HFFc6 (cell line): ENCODE measurements at places on chromosomes 12 and 14. TPM values are rescaled to one million over a fixed set of nuclear protein-coding genes. Genes with fewer than 3 reads are reported as not detected.
A peak's percentile ranks its signal among the peaks of the same experiment; 100 is the strongest.

AJUBA gene
- total RNA-seq = 79.7 and 85.4 TPM in 2 replicates

PTPRB gene
- 2.8 to 4.0 TPM (median 3.1 TPM) in 3 replicates for total RNA-seq

DNA sequence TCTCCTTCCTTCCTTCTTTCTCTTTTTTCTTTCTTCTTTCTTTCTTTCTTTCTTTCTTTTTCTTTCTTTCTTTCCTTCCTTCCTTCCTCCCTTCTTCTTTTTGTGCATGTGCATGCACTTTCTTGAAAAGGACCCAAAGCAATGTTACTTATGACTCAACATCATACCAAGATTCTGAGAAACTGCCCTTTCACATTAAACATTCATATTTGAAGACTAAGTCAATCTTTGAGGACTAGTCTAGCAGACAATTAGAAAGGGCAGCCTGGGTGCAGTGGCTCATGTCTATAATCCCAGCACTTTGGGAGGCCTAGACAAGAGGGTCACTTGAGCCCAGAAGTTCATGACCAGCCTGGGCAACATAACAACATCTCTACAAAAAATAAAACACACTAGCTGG lies 212.8 kb upstream of the KITLG start:
- peak overlapping the region; percentile 18; the same call in 1 of the 2 replicates for H3K4me3 ChIP-seq
- H3K4me1 ChIP-seq = peaks cover 24% of the 10 kb centered on the region
- peaks cover 63% of the 10 kb centered on the region for H3K36me3 ChIP-seq
- H3K27ac ChIP-seq = peak overlapping the region; percentile 27; the same call in 1 of the 2 replicates
- no peaks in the 10 kb centered on the region for H3K27me3 ChIP-seq

KLRG1 gene
- total RNA-seq = 0.26 to 0.35 TPM in 2 of 3 replicates, not detected in the other

CD4 gene
- total RNA-seq = 0.11 TPM in 1 of 2 replicates, not detected in the other

DNA sequence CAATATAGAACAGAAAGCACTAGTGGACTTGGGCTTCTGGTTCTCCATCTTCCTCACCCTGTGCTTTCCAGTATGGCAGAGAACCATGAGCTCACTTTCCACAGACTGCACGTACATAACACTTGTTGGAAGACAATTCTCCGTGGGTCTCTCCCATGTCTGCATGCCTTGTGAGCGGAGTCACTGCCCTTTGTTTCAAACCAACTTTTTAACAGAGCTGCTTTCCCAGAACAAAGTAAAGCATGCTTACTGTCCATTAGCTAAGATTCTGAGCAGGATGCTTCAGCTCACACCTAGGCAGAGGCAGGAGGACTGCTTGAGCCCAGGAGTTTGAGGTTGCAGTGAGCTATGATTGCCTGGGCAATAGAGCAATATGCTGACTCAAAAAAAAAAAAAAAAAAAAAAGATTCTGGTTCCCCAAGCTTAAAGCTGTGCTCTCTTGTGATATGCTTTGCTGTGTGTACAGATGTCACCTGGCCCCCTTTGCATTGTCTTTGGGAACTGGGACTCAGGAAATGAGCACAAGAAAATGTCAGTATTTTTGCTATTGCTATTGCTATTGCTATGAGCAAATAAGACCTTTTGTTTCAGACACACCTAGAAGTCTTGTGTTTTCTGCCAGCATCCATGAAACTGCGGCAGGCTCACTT lies 54.6 kb upstream of the PTGR2 start:
- H3K4me3 ChIP-seq = no peak overlapping the region
- H3K27me3 ChIP-seq = no peaks in the 10 kb centered on the region; the same call in none of the 2 replicates

DNA sequence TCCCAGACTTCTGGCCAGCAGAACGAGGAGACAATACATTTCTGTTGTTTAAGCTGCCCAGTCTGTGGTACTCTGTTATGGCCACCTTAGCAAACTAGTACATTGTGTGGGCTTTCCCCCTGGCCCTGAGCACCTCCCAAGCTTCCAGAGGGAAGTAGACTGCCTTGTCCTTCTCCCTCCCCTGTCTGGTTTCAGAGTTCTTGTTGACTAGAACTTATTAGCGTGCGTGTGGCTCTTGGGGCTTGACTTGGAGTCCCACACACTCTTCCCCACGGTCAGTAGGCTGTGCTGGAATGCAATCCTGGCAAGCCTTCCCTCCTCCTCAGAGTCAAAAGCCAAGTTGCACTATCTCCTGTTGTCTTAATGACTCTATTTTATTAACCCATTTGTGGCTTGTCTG lies 27.7 kb downstream of the FBLN5 start:
- H3K4me1 ChIP-seq = peaks cover 15% of the 10 kb centered on the region
- no peak overlapping the region for H3K4me3 ChIP-seq
- no peak overlapping the region for H3K27ac ChIP-seq

- H3K4me1 ChIP-seq = peaks cover 19% of the 10 kb centered on the region
- H3K36me3 ChIP-seq = no peaks in the 10 kb centered on the region
- no peaks in the 10 kb centered on the region for H3K27me3 ChIP-seq
- no peak overlapping the region for H3K4me3 ChIP-seq
Measured at GRCh38 chr12:92216092-92216491, 70.4 kb upstream of the BTG1 start.

- H3K36me3 ChIP-seq = no peaks in the 10 kb centered on the region
- DNase-seq = no peak
- H3K4me3 ChIP-seq = no peak overlapping the region
- H3K27me3 ChIP-seq = no peaks in the 10 kb centered on the region
- no peak overlapping the region for H3K27ac ChIP-seq
Measured at GRCh38 chr12:103457471-103457870, 38.3 kb downstream of the C12orf42 start.

- H3K36me3 ChIP-seq = peaks cover 25% of the 10 kb centered on the region
- H3K27ac ChIP-seq = peak overlapping the region; percentile 92
- DNase-seq = peak; percentile 51
Measured at GRCh38 chr14:54627540-54628363, 60.8 kb downstream of the SAMD4A start.

- peak overlapping the region; percentile 92 for H3K27ac ChIP-seq
- no peak for DNase-seq
- peaks cover 74% of the 10 kb centered on the region for H3K4me1 ChIP-seq
- peaks cover 4% of the 10 kb centered on the region; the same call in 1 of the 2 replicates for H3K36me3 ChIP-seq
- peak overlapping the region; percentile 66; the same call in 1 of the 2 replicates for H3K4me3 ChIP-seq
- H3K27me3 ChIP-seq = no peaks in the 10 kb centered on the region; the same call in 1 of the 2 replicates
Measured at GRCh38 chr12:88925454-88925853, 345.2 kb upstream of the KITLG start.

DNA sequence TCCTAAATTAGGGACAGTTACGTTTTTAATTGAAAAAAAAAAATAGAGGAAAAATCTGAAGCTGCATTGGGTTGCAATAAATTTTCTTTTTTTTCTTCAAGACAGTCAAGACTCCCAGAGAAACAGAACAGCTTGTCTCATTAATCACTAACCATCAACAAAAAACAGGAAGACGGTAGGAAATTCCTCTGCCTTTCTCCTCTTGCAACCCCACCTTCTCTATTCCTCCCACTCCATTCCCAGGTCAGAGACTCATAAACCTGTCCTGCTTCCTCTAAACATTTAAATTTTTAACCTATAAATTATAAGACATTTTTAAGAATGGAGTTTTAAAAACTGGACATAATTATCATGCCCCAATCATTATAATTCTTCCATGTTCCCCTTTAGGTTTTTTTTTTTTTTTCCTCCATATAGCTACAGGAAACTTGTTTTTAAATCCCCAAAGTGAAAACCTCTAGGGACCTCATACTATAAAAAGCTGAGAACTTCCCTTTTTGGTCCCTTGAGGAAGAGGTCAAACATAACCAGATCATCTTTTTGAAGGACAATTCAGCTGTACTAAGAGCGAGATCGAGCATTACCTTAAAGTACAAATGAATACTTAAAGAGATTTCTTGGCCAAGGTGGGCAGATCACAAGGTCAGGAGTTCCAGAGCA lies 36.0 kb downstream of the CPM start:
- peaks cover 39% of the 10 kb centered on the region for H3K4me1 ChIP-seq
- no peaks in the 10 kb centered on the region for H3K36me3 ChIP-seq
- H3K4me3 ChIP-seq = no peak overlapping the region

DNA sequence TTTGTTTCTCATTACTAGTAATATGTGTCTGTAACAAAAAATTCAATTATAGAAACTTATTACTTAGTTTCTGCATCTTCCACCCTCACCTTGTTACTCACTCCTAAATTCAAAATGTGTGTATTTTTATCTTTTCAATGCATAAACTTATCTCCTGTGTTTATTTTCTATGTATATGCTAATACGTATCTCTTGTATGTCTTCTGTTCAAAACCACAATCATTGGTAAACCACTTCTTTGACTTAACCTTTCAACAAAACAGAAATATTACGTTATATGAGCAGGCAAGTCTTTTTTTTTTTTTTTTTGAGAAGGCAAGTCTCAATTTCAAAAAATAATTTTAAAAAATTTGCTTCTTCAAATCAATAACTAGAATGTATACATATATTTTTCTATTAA lies 39.2 kb upstream of the RPH3A start:
- H3K4me1 ChIP-seq = no peaks in the 10 kb centered on the region
- H3K27ac ChIP-seq = no peak overlapping the region
- no peak overlapping the region for H3K4me3 ChIP-seq
- H3K27me3 ChIP-seq = no peaks in the 10 kb centered on the region
- DNase-seq = no peak

DNA sequence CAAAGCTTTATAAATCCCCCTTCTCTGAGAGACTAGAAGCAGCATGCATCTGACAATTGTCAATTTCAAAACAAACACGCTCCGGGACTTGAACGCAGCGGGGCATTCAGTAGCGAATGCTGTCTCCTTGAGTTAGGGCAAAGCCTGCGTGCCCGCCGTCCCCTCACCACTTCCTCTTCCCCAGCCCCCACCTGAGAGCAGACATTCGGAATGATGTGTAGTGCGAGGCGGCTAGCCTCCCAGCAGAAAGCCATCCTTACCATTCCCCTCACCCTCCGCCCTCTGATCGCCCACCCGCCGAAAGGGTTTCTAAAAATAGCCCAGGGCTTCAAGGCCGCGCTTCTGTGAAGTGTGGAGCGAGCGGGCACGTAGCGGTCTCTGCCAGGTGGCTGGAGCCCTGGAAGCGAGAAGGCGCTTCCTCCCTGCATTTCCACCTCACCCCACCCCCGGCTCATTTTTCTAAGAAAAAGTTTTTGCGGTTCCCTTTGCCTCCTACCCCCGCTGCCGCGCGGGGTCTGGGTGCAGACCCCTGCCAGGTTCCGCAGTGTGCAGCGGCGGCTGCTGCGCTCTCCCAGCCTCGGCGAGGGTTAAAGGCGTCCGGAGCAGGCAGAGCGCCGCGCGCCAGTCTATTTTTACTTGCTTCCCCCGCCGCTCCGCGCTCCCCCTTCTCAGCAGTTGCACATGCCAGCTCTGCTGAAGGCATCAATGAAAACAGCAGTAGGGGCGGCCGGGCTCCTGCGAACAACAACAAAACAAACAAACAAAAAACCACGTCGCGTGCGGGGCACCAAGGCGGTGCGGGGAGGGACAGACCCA lies 2.2 kb downstream of the PRMT8 start:
- H3K4me1 ChIP-seq = no peaks in the 10 kb centered on the region
- H3K27ac ChIP-seq = no peak overlapping the region
- DNase-seq = no peak
- H3K4me3 ChIP-seq = no peak overlapping the region

- DNase-seq = no peak
- H3K27me3 ChIP-seq = no peaks in the 10 kb centered on the region; the same call in 1 of the 2 replicates
- H3K4me3 ChIP-seq = no peak overlapping the region
- peaks cover 33% of the 10 kb centered on the region for H3K4me1 ChIP-seq
- peaks cover 11% of the 10 kb centered on the region for H3K36me3 ChIP-seq
Measured at GRCh38 chr12:116026768-116027550, 250.5 kb downstream of the MED13L start.

- H3K27me3 ChIP-seq = no peaks in the 10 kb centered on the region
- no peak overlapping the region for H3K27ac ChIP-seq
- H3K36me3 ChIP-seq = peaks cover 41% of the 10 kb centered on the region
- no peak overlapping the region for H3K4me3 ChIP-seq
- H3K4me1 ChIP-seq = peaks cover 12% of the 10 kb centered on the region
Measured at GRCh38 chr12:105025890-105026289, 39.8 kb downstream of the NOPCHAP1 start.

SYCP3 gene
- 0.15 TPM in 1 of 3 replicates, not detected in the others for total RNA-seq

DNA sequence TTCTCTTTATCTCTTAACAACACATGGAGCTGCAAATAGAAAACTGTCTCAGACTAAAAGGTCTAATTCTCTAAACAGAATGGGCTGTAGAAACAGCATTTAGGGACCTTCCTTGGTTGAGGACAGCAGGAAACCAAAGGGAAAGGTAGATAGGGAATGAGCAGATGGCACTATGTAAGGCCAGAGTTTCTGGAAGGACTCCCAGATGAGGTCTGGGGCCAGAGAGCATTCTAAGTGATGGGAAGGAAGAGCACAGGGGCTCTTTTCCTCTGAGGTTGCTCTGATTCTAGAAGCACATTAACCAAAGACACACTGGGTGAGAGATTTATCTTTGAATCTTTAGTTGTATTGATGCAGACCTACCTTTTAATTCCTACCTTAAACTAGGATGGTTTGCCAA lies 79.4 kb downstream of the TPH2 start:
- H3K27ac ChIP-seq = no peak overlapping the region
- no peak overlapping the region for H3K4me3 ChIP-seq
- H3K36me3 ChIP-seq = no peaks in the 10 kb centered on the region
- no peaks in the 10 kb centered on the region; the same call in 1 of the 2 replicates for H3K4me1 ChIP-seq
- DNase-seq = no peak

DNA sequence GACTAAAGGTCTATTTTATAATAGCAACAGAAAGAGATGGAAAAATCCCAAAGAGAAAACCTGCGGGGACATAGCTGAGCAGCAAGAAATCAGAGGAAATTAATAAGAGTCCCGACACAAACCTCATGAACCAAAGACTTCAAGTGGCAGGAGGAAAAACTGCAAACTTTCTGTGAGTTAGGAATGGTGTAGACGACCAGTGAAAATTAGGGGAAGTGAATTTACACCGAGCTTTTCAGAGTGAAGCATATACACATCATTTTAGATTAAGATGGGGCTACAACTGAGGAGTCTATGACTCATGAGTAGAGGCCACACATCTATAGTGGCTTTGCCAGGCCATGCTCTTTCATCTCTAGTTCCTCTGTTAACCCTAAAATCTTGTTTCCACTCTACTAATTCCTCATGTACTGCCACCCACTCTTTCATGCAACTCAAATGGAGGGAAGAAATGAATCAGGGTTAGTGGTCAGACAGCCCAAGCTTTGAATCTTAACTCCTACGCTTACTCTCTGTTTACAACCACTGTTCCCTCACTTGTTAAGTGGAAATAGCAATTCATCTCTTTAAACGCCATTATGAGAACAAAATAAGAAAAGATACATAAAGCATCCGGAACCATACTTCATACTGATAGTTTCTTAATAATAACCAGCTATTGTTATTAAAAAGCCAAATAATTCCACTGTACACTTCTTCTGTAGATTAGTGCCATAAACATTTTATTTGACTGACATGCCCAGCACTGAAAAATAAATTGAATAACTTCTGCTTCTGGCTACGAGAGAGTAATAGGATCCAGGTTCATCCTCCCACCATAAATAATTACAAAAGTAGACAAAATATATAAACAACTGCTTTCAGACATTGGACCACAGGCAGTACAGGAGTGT lies 219.3 kb downstream of the RMST start:
- H3K4me3 ChIP-seq = no peak overlapping the region
- H3K27me3 ChIP-seq = peaks cover 4% of the 10 kb centered on the region; the same call in 1 of the 2 replicates
- no peak for DNase-seq
- no peaks in the 10 kb centered on the region for H3K36me3 ChIP-seq
- H3K27ac ChIP-seq = no peak overlapping the region

ATXN7L3B gene
- 19.2 to 23.9 TPM (median 23.1 TPM) in 3 replicates for total RNA-seq

GRCh38 chr12:86170051-86170450 lies 86.1 kb downstream of the MGAT4C start:
- H3K27ac ChIP-seq = no peak overlapping the region
- DNase-seq = no peak
- no peaks in the 10 kb centered on the region for H3K4me1 ChIP-seq
- H3K36me3 ChIP-seq = no peaks in the 10 kb centered on the region

- H3K4me3 ChIP-seq = no peak overlapping the region
- peak overlapping the region; percentile 68; the same call in 1 of the 2 replicates for H3K27ac ChIP-seq
- peaks cover 2% of the 10 kb centered on the region; the same call in 1 of the 2 replicates for H3K27me3 ChIP-seq
- H3K36me3 ChIP-seq = no peaks in the 10 kb centered on the region; the same call in 1 of the 2 replicates
- H3K4me1 ChIP-seq = peaks cover 18% of the 10 kb centered on the region
Measured at GRCh38 chr12:105561546-105562198, 231.2 kb downstream of the C12orf75 start.

- DNase-seq = no peak
- peaks cover 5% of the 10 kb centered on the region; the same call in 1 of the 2 replicates for H3K36me3 ChIP-seq
- H3K4me3 ChIP-seq = no peak overlapping the region
Measured at GRCh38 chr12:103768467-103769123, 72.4 kb downstream of the NT5DC3 start.
